Erythroblast (primary cell): ENCODE measurements at places on chromosomes 1 and 21.
A peak's percentile ranks its signal among the peaks of the same experiment; 100 is the strongest.

- no peak for DNase-seq
Observed at GRCh38 chr1:55724551-55725325, 509.6 kb upstream of the USP24 start.

- DNase-seq = peak; percentile 95
Observed at GRCh38 chr1:86704458-86704971, at the start of gene SH3GLB1. TSS of gene SH3GLB1 (plus strand) at chr1:86704576. CDS start at chr1:86704900, 324 bp downstream.

DNA sequence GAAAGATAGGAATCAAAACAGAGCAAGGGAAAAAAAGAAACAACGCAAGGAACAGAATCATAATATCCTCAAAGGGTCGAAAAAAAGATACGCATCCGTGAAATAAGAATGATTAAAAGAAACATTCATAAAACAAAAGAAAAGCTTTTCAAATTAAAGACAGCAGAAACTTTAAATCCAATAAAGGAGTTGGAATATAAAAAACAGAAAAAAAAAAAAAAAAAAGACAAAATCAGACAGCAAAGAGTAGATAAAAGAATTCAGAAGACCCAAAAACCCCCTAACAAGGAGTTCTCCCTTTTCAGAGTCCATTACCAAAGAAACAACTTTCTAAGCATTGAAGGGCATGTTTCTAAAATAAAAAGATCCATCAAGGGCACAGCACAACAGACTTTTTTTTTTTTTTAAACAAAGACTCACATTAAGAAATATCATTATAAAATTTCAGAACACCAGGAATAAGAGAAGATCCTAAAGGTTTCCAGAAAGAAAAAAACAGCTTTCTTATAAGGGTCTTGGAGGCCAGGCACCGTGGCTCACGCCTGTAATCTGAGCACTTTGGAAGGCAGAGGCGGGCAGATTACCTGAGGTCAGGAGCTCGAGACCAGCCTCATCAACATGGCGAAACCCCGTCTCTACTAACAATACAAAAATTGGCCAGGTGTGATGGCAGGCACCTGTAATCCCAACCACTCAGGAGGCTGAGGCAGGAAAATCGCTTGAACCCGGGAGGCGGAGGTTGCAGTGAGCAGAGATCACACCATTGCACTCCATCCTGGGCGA lies 44.7 kb downstream of the ENAH start:
- DNase-seq = no peak

GRCh38 chr1:5577255-5578040 lies 414.8 kb downstream of the NPHP4 start:
- DNase-seq = no peak

- DNase-seq = no peak
Observed at GRCh38 chr1:3415260-3416090, 39.0 kb upstream of the ARHGEF16 start.

GRCh38 chr1:54374766-54375165 lies 31.4 kb downstream of the SSBP3 start:
- DNase-seq = no peak

DNA sequence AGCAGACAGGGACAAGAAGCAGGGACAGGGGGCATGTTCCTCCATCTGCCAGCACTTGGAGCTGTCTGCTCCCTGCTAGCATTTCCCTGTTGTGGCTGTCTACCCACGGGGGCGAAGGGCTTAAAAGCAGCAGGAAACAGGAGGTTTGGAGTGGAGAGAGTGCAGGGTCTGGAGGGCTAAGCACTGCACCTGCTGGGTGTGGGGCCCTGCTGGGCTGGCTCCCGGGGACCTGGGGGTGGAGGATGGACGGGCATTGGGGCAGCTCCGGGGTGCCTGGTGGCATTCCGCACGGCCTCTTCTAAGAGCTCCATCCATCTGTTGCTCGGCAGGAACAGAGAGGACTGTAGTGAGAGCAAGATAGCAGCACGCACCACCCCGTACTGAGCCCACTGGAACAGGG lies 21.2 kb downstream of the LRRC71 start:
- no peak for DNase-seq

DNA sequence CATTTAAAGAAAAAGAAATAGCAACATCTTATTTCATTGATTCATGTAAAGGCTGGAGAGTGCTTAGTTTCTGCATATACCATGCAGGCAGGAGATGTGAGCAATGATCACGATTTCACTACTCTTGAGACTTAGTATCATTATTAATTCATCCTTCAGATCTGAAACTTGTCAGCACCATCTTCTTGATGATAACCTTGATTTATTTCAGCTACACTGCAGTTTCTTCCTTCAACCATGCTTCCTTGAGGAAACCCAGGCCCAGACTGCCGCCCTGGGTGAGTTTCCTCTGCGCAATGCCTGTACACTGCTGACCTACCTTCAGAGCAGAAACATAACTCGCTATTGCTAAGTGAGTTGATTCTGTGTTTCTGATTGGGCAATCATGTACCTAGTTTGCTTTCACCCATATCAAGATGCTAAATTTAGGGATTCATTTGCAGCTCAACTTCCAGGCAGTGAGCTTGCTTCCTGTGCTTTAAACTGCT lies 13.5 kb upstream of the BCL10 start:
- DNase-seq = no peak

- no peak for DNase-seq
Observed at GRCh38 chr1:38744452-38745350, 114.9 kb downstream of the RRAGC start.

DNA sequence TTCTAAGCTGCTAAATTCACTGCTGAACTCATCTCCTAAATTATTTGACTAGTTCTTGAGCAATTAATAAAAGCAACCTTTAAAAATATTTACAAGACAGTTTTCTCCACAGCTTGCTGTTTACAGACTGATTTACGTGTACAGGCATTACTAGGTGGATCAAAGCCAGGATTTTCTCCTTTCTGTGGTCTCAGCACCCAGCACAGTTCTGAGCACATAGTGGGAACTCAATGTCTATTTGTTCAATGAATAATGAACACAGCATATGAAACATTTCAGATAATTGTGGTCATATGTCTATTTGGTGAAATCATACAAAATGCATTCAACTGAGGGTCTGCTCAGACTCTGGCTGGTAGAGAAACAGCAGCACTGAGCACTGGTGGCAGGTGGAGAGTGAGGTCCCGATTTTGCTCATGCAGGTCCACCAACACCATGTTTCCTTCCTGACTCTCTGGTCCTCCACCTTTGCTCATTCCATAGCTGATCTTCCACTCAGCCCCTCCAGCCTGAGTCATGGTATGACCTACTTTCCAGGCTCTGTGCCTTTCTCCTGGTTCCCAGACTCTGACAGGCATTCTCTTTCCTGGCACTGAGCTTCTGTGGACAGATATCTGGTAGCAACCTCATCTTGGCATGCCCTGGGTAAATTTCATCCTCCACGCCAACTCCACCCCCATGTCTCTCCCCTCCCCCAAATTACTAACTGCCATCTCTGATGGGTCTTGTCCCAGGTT lies 311.3 kb downstream of the TGFB2 start:
- no peak for DNase-seq

DNA sequence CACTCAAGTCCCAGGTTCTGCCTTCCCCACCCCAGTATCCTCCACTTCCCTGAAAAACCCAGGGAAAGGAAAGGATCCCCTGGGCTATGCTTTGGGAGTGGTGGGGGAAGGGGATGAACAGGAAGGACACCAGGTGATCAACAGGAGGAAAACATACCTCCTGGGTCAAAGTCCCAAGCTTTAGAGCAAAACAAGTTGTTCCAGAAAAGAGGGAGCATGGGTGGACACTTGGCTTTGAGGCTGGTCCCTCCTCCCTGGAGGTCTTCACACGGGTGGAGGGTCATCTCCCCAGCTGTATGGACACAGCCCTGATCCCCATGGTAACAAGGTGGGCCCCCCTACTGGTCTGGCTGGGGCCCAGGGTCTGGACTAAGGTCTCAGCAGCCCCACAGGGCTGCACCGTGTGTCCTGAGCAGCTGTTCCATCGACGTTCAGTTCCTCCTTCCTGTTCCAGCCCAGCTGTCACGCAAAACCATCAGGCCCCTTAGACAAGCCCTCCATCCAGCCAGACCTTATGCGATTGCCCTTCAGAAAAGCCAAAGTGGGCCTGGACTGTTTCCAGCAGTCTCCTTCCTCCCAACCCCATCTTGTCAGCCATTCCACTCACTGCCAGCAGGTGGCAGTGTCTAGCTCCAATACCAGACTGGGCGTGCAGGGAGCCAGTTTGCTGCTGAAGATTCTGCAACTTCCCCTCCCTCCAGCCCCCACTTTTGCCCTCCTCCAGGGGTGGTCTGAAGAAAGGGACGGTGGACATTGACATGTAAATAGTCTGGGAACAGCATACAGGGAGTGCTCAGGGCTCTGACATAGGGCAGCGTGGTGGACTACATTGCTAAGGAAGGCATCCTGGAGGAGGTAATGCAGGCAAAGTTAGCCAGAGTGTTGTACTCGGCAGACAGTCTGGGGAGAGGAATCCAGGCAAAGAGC lies 2.9 kb upstream of the PDZK1IP1 start:
- DNase-seq = peak; percentile 85

- no peak for DNase-seq
Observed at GRCh38 chr1:886760-887159, 37.0 kb upstream of the SAMD11 start.

DNA sequence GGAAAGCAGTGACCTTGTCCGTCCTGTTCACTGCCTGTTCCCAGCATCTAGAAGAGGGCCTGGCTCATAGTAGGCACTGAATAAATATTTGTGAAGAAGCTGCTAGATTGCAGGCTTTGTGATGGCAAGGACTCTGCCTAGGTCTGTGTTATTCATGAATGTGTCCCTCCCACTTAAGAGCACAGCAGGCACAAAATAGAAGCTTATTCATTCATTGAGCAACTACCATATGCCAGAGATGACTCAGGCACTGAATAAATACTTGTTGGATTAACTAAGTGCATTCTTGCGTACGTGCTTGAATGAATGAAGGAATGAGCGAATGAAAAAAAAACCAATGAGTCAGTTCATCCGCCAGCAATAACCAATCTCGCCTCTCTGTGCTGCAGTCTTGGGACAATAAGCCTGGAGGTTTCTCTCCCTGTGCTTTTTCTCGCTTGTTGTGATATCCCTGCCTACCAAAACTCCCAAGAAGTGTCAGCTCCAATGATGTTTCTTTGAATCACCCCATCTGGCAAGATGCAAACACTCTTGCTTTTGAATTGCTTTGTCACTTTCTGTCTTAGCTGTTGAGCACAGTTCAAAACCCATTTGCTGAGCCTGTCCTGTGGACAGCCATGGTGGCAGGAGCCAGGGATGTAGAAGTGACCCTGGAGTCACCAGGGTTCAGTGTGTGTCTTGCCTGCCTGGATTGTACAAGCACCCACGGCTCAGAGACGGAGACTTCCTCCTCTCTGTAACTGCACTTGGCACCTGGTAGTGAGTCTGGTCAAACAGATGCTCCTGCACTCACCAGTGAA lies 143.9 kb downstream of the KAZN start:
- DNase-seq = no peak

DNA sequence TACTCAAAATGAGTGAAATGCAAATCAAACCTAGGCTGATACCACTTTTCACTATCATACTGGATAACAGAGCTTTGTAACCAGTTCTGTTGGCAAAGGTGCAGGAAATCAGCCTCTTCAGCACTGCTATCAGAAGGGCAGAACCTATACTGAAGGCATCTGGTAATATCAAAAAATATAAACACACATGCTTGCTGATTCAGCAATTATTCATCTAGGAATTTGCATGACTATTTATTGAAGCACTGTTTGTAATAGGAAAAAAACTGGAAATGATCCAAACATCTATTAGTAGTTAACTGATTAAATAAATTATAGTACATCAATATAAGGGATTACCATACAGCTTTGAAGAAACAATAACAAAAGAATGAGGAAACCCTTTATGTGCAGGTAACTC lies 21.4 kb downstream of the ARHGAP29 start:
- DNase-seq = no peak

GRCh38 chr21:28952686-28953085 lies 40.0 kb downstream of the LTN1 start:
- no peak for DNase-seq

DNA sequence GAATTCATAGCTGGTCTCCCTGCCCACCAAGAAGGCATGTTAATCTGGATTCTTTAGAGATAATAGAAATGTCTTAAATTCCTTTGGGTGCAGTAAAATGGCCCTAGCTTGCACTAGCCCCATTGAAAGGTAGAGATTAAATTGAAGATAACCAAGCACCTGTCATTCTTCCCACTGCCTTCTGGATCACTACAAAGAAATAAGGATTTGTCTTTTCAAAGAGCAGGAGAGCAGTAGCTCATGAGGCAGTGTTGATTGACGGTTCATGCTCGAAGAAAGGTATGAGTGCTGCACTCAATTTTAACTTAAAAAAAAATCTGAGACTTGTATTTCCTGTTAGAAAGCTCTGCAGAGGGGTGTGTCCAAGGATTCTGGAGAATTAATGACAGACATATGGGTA lies 74.9 kb upstream of the F3 start:
- no peak for DNase-seq

GRCh38 chr1:39407510-39407895 lies 83.9 kb upstream of the BMP8A start:
- no peak for DNase-seq

- no peak for DNase-seq
Observed at GRCh38 chr1:97378596-97378995, 542.2 kb downstream of the DPYD start.

DNA sequence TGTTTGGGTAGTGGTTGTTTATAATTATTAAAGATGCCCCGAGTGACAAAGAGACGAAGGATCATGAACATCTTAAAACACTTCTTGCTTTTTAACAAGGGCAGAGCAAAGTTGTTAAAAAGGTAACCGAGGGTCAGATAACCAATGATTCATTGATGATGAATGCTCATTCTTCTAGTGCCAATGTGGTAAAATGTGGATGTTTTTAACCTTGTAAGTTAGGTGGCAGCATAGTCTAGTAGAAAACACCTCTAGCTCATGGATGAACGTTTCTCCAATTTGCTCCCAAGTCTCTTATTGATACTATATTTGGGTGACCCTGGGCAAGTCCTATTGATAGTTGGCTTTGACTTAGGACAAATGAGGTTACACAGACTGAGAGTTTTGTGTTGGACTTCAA lies 167.9 kb downstream of the KIF26B start:
- DNase-seq = no peak

GRCh38 chr1:40840526-40841323 lies 21.4 kb downstream of the CITED4 start:
- DNase-seq = peak; percentile 67

GRCh38 chr1:76632136-76632535 lies 235.1 kb upstream of the ST6GALNAC5 start:
- DNase-seq = no peak

GRCh38 chr1:179870870-179871269 lies 6.7 kb downstream of the TOR1AIP2 start:
- no peak for DNase-seq

DNA sequence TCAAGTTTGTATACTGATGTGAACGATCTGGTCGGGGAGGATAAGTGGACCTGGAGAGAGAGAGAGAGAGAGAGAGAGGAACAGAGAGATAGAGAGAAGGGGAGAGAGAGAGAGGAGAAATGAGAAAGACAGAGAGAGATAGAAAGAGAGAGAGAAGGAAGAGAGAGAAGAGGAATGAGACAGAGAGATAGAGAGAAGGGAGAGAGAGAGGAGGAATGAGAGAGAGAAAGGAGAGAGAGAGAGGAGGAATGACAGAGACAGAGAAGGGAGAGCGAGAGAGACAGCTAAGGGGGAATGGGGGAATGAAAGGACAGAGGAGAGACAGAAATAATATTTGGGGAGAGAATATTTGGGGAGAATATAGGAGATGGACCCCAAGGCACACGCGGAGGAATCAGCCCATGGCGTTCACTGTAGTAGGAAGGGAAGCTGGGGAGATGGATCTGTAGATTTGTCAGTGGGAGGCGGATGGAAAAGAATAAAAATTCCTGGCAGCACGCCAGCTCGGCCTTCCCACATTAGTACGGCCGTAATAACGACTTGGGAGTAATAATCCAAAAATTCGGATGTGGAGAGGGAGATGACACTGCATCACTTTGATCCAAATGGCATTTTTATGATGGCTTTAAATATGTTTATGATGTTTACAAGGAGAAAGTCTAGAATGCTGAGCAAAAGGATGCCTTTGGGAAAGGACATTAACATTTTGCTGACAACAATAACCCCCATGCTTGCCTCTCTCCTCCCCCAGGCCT lies 159.8 kb upstream of the KCNJ6 start:
- no peak for DNase-seq
